Ureter (tissue), 1 donor: ENCODE measurements at places on chromosomes 13 and 19. TPM values are rescaled to one million over a fixed set of nuclear protein-coding genes. Genes with fewer than 3 reads are reported as not detected.

- no peak for DNase-seq
Observed at GRCh38 chr13:24888291-24888931, 124.4 kb downstream of the RNF17 start.

GRCh38 chr13:28564030-28564429 lies 69.1 kb upstream of the FLT1 start:
- peak; percentile 79 for DNase-seq

RNF17 gene
- total RNA-seq = not detected

WDR88 gene
- not detected for total RNA-seq

MEIOSIN gene
- not detected for total RNA-seq

DNA sequence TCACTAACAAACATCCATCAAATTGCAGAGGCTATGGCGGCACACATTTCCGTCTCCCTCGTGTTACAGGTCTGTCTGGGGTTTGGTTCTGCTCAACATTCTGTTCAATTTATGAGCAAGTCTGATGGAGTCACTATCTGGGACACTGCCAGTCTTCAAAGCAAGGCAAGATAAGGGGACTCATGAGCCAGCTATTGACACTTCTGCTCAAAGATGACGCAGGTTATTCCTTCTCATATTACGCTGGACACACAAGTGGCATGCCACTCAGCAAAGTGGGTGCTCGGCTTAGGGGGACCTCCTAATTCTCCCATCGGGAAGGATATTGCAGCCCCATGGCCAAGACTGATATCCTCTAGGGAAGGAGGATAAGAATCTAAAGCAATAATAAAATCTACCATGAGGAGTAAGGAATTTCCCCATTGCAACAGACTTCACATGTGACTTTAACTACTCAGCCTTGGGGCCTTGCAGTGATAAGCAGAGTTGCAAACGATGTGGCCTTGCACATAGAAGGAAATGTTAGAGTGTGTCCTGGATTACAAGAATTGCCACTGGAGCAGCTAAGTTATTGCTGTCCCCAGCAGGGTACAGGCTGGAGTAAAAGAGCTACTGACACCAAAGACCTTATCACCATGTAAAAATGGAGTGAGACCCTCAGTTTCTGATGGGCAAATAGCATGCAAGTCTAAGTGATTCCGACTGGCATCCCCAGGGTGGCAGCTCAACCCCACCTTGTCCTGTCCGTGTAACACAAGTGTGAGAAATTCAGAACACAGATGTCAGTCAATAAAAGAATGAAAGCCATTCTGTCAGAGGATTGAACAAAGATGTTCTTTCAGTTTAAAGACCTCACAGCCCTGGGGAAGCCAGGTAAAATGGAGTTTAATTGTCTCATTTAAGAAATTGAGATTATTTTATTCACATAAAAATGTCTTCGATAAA lies 306.1 kb downstream of the IRS2 start:
- no peak for DNase-seq

- DNase-seq = peak; percentile 87
Observed at GRCh38 chr19:1279782-1280341, 4.5 kb downstream of the FAM174C start.

ZNF415 gene
- 15.1 TPM for total RNA-seq

GDF15 gene
- total RNA-seq = 84.1 TPM

DNA sequence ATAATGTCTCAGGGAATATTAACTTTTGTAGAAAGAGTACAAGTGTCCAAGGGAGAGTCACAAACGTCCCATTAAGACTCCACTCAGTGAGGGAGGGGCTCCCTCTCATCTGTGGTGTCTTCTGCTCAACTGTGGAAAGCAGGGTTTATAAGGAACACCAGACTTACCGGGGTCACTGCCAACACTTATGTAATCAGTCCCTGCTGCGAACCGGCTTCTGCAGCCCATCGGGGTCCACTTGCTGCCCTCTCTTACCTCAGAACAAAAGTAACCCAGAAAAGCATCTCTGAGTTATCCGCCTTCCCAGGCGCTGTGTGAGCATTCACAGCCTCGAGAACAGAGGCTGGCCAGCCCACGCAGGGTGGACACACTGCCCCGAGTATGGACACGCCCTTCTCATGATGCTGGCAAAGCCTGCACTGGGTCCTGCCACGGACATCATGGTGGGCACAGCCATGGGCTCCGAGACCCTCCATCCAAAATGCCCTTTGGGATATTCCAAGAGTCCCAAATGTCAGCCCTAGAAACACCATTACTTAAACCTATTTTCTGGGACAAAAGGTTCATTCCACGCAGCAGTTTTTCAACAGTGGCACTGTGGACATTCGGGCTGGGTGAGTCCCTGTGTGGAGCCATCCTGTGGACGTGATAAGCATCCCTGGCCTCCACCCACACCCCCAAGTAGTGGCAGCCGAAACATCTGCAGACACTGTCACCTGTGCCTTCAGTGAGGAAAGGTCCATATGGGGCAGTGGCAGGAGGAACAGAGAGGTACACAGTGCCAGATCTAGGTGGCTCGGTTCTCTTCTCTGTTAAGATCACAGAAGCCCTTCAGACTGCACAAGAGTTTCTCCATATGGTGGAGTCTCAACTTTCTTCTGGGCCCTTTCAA lies 63.9 kb downstream of the STK24 start:
- no peak for DNase-seq

GRCh38 chr19:35226748-35227147 lies 1.8 kb downstream of the FAM187B start:
- DNase-seq = peak; percentile 12

- DNase-seq = no peak
Observed at GRCh38 chr13:102089177-102089576, 312.7 kb downstream of the FGF14 start.

ZNF66 gene
- 62.5 TPM for total RNA-seq

DNA sequence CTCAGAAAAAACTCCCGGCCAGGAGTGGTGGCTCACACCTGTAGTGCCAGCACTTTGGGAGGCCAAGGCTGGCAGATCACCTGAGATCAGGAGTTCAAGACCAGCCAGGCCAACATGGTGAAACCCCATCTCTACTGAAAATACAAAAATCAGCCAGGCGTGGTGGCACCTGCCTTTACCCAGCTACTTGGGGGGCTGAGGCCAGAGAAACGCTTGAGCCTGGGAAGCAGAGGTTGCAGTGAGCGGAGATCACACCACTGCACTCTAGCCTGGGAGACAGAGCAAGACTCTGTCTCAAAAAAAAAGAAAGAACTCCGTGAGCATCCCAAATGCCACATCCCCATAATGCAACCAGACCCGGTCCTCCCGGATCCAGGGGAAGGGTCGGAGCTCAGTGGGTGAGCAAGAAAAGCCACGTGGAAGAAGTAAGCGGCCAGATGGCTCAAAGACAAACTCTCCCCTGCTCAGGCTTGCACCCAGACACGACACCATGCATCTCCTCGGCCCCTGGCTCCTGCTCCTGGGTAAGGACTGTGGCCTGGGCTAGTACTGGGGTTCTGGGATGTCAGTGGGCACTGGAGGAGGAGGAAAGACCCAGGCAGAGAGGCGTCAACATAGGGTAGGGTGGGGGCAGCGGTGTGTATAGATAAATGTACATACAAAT lies 2.7 kb downstream of the CD22 start:
- no peak for DNase-seq

DNA sequence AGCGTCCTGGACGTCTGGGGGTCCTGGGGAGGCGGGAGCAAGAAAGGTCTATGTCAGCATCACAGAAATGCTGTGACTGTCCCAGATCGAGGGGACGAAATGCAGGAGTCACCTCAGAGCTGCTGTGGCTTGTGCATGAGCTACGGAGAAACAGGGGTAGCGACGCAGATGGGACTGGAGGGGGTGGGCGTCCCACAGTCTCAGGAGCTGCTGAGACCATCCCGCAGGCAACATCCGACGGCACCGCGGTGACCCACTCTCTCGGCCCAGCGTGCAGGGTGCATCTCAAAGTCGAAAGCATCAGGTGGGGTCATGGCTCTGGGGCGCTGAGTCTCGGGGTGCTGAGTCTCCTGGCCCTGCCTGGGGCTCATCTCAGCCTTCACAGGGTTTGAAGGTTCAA lies 37.4 kb upstream of the C13orf46 start:
- DNase-seq = no peak

GRCh38 chr19:30170495-30171137 lies 201.6 kb upstream of the ZNF536 start:
- no peak for DNase-seq

DNA sequence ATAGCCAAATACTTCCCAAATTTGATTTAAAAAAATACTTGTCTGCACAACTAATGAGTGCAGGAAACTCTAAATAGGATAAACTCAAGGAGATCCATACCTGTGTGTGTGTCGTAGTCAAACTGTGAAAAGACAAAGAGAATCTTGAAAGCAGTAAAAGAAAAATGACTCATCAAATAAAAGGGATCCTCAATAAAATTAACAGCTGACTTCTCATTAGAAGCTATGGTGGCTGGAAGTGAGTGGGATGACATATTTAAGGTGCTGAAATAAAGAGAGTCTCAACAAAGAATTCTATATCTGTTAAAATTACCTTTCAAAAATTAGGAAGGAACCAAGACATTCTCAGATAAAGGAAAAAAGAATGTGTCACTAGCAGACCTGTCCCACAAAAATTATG lies 13.7 kb downstream of the RNASEH2B start:
- no peak for DNase-seq

OR10H1 gene
- total RNA-seq = 0.60 TPM

DNA sequence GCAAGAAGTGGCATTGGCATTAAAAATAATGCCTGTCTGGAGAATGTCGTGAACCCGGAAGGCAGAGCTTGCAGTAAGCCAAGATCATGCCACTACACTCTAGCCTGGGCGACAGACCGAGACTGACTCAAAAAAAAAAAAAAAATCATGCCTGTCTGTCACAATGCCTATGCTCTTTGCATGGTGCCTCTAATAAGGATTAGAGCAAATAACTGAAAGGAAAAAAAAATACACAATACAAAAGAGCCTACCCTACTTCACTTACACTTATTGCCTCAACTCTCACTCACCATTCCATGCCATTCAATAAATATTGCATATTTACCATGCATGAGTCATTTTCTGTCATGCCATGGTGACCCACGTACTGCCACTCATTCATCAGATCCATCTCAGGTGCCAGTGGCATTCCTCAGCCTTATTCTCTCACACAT lies 49.1 kb downstream of the TBC1D4 start:
- DNase-seq = no peak

SIN3B gene
- total RNA-seq = 90.8 TPM

GRCh38 chr13:65892859-65893258 lies 1337.3 kb downstream of the PCDH9 start:
- DNase-seq = no peak

DNA sequence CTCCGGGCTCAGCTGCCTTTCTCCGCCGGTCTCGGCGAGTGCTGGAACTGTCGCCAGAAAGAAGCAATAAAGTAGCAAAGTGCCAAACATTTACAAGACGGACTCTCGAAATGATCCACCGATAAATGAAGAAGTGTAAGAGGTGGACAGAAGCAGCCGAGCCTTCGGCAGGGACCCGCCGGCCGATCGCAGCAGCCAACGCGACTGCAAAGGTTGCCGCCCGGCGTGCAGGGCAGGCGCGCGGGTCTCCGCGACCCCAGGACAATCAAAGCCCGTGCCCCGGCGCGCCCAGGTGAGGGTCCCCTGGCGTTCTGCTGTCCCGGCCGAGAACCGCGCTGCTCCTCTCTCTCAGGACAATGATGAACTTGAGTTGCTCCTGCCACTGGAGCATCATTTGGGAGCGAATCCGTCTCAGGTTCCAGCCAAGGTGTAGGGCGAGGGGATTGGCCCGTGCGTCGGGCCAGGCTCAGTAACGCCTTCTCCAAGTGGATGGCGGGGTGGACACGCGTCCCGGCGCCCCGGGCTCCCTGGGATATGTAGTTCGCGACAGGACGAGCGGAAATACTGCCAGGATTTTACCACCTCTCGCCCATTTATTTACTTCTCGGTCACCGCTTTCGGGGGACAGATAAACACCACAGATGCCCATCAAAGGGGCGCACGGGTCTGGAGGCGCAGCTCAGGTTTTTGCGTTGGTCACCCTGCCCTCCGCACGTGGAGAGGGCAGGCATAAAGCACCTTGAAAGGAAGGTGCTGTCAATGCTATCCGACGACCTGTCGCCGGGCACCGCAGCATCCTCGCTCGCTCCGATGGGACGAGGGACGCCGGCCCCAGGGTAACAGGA lies at the start of the genes BIVM and POGLUT2:
TSS of gene BIVM (plus strand) at position 539 of the 845 bp plus-strand sequence. CDS start 8,149 bp downstream, outside the sequence.
TSS of gene POGLUT2 (minus strand) at position 396 of the 845 bp plus-strand sequence. CDS start at position 90, 306 bp downstream.
- DNase-seq = peak; percentile 94

PSG3 gene
- total RNA-seq = not detected

COMP gene
- total RNA-seq = 1.8 TPM

GRCh38 chr19:7691497-7691896 lies 10.4 kb downstream of the FCER2 start:
- no peak for DNase-seq

DNA sequence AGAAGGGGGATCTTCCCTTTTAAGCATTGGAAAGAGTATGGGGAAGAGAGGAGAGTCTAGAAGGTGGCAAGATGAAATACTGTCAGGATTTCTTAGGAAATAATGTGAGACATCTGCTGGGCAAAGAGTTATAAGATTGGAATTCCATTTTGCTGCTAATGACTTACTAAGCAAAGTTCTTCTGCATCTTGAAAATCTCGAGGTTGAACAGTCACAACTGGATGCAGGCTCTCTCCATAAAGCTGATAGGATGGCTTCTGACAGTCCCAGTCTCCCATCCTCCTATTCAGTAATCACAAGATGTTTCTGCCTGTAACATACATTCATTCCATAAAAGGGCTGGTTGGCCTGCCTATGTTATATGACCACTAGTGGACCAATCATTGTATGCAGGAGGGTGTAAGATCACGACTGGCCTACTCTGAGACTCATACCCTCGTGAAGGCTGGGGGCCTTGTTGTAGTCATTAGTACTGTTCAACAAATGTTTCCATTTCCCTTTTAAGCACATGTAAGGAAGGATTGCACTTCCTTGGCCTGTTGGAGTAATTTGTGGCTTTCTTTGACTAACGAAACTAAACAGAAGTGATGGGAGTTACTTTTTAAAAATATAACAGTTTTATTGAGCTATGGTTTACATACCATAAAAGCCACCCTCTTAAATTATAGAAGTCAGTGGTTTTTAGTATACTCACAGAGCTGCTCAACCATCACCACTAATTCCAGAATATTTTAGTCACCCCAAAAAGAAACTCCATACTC lies 45.0 kb upstream of the TDRD3 start:
- DNase-seq = no peak

- DNase-seq = peak; percentile 57
Observed at GRCh38 chr19:19461671-19462622, 53.4 kb downstream of the TSSK6 start.

GRCh38 chr13:101292711-101293110 lies 123.6 kb downstream of the NALCN start:
- DNase-seq = no peak

GRCh38 chr19:54532528-54532927 lies 29.9 kb downstream of the LAIR2 start:
- DNase-seq = no peak
